Left lung (tissue), 14 donors: ENCODE measurements at places on chromosomes 4 and X. TPM values are rescaled to one million over a fixed set of nuclear protein-coding genes. Genes with fewer than 3 reads are reported as not detected.

KCND1 gene
- 4.5 TPM for polyA plus RNA-seq

ANOS1 gene
- polyA plus RNA-seq: 27.1 TPM

TEC gene
- polyA plus RNA-seq: 8.0 TPM

HEPH gene
- polyA plus RNA-seq: 37.6 TPM

SHROOM3 gene
- polyA plus RNA-seq: 16.8 TPM

DNA sequence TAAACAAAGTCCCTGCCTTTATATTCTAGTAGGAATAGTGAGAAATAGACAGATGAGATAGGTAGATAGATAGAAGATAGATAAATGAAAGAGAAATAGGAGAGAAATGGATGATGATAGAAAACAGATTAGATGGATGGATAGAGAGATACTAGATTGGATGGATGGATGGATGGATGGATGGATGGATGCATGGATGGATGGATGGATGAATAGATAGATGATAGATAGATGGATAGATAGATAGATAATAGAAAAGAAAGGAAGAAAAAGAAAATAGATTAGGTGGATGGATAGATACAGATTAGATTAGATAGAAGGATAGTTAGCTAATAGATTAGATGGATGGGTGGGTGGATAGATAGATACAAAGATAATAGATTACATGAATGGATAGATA, 33.2 kb upstream of the WDR17 start:
- no peak for DNase-seq

DNA sequence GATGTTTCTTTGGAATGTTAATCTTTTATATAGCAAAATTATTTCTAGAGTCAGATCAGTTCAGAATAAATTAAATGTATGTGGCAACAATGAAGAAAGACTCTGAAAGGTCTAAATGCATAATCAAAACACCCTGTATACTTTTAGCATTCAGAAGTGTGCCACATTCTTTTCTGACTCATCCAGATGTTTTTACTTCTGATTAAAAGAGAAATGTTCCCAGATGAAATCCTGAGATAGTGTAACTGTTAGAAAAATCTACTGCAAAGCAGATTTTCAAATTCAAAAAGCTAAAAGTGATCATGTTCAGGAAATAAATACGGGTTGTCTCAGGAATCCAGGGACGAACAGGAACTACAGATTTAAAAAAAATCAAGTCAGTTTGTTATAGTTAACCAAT, 241.4 kb downstream of the GRIA3 start:
- no peak for DNase-seq

DNA sequence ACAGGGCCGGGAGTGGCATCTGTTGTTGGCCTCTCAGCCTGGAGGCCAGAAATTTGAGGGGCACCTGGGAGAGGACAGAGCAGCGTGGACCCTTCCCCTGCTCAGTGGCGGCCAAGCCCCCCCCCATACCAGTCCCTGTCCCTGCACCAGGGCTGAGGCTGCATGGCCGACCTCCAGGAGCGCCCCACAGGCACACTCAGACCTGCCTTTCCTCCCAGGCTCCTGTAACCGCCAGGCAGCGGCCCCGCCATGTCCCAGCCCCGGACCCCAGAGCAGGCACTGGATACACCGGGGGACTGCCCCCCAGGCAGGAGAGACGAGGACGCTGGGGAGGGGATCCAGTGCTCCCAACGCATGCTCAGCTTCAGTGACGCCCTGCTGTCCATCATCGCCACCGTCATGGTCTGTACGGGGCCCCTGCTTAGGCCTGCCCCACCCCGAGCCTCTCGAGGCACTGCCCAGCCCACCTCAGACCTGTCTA, 15.3 kb downstream of the TMEM175 start:
- DNase-seq: no peak

- no peak for DNase-seq
Measured at GRCh38 chr4:113587640-113588275, 173.8 kb downstream of the CAMK2D start.

DNA sequence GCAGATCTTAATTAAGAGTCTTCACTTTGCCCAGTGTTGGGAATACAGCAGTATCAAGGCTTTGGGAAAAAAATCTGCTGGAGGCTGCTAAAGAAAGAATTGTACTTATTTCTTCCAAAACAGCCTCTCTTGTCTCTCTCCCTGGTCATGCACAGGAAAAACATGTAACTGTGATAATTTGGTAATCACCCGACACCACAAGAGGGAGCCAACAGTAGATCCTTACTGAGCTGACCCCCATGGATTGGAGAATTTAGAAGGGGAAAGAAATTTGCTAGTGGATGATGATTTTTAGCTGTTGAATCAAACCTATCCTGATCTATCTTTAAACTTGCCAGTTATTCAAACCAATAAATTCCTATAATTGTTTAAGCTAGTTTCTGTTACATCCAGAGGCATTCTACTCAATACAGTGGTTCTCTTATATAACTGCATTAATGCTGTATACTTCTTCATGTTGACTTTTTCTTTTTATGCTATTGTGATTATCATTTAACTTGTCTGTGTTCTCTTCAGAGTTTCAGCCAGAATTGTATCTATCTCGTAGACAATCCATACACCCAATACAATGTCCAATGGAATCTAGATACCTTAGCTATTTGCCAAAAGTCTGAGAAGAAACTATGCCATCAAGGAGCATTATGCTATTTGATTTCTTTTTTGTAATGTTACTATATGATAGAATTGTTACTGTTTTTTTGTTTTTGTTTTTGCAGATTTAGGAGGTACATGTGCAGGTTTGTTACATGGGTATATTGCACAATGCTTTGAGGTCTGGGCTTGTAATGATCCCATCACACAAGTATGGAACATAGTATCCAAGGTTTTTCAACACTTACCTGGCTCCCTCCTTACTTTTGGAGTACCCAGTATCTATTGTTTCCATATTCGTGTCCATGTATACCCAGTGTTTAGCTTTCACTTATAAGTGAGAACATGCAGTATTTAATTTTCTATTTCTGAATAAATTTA, 31.3 kb upstream of the ARHGEF38 start:
- DNase-seq: no peak

DNA sequence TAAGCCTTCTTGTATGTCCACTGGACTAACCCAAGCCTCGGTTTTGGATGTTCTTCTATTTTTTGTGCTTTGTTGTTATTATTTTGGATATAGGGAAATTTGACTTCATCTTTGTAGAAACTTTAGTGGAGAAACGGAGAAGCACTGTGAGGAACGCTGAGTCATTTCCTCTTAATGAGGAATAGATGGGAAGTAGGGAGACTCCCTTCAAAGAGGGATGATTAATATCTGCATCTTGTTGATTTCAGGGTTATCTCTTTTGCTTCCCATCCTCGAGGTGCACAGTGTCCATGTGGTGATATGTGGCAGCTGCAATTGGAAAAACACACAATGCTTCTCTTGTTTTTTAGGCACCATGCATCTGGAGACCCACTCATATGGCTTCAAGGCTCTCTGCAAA, 1147.9 kb downstream of the NLGN4X start:
- DNase-seq: no peak

- no peak for DNase-seq
Measured at GRCh38 chrX:131588995-131589394, 45.1 kb downstream of the OR13H1 start.
